ENCODE measurements at places on chromosomes 3 and 15.

- no peak for DNase-seq
These were observed 126.8 kb downstream of the ATP1B3 start for GRCh38 chr3:142003291-142003690.

- no peak for DNase-seq
These were observed 1.0 kb downstream of the C15orf61 start for GRCh38 chr15:67521783-67522568.

GRCh38 chr3:126436826-126437717, 38.6 kb downstream of the ZXDC start:
- DNase-seq, result no peak

GRCh38 chr15:92900731-92901071, 577 bp downstream of the CHD2 start:
- DNase-seq, result no peak

DNA sequence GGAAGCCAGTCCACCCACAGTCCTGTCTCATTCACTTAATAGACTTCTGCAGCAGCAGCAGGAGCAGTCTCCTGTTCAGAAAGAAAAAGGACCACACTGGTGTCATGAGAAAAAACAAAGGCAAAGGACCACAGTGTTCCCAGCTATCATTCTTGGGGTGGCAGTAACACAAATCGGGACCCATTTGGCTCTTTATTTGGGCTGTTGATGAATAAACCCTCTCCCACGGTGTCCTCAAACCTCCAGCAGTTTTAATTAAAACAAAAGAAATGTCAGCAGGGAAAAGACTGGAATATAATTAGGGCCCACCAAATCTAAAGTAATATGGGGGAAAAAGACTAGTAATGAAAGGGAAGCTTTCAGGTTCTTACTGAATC, 210.5 kb upstream of the SLC2A2 start:
- DNase-seq, result no peak

- no peak for DNase-seq
These were observed 4.7 kb upstream of the GRAMD2A start for GRCh38 chr15:72202302-72202701.

GRCh38 chr15:52151353-52151752, 38.8 kb upstream of the BCL2L10 start:
- no peak for DNase-seq

DNA sequence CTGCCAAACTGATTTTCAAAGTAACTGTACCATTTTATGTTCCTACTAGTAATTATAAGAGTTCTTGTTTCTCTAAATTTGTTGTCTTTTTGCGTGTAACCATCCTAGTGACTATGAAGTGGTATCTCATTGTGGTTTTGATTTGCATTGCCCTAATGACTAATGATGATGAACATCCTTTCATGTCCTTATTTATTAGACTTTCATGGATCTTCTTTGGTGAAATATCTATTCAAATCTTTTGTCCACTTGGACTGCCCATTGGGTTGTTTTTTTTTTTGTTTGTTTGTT, 3.6 kb downstream of the OXSR1 start:
- no peak for DNase-seq

- no peak for DNase-seq
These were observed 77.6 kb downstream of the C3orf80 start for GRCh38 chr3:160302806-160303205.

DNA sequence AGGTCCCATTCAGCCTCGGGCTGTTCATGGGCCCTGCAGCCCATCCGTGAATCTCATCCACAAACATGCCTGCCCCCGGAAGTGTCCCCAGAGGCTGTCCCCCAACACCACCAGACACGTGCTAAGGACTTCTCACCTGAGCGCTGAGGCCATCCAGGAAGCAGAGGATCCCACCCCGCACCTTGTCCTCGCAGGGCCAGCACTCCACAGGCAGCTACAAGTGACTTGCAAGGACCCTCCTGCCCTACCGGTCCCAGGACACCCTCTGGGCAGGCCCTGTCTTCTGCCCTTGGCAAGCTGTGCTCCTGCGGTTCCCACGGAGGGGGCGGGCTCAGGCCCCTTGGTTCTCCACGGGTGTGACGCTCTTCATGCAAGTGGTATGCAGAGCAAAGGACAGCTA, 146.0 kb downstream of the NUP210 start:
- no peak for DNase-seq

DNA sequence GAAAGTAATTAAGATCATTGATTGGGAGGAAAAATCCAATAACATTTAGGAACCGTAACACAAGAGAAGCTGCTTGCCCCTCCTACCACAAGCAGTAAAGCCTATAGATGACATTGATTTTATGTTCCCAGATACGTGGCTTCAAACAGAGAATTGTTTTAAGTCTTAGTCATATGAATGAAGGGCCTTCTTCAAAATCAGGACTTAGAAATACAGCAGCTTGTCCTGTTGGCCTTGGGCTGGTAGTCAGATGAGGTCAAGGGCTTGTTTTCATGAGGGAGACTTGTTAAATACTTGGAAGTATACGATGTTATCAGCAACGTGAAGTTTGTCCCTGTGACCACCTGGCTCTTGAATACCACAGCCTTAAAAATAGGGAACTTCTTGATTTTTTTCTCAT, 114.4 kb downstream of the VGLL4 start:
- DNase-seq, result no peak

DNA sequence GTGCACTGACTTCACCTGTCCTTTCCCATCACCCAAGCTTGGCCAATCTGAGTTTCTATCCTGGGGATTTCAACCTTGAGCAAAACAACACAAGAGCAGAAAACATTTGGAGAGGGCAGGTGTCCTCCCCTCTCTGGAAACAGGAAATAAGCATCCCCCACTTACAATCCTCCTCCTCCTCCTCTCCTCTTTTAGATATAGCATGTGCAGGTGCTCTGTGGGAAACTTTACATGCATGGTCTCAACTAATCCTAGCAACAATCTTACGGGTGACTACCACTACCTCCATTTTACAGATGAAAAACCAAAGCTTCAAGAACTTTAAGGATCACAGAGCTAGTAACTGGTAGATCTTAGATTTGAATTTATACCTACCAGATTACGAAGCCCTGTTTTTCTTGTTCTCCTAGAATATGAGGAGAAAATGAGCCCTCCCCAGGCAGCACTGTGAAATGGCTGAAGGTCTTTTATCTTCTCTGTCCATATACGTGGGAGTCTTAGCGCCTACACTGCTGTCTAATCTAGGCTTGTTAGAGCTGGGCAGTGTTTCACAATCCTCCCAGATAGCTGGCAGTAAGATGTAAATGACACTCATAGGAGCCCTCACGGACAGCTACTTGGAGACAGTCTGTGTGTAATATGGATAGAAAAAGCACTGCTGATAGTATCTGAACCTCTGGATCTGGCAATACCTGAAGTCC, 301.2 kb upstream of the PROK2 start:
- no peak for DNase-seq

- DNase-seq, result peak; percentile 32
These were observed 539.0 kb downstream of the FGF12 start for GRCh38 chr3:192188218-192188835.

- no peak for DNase-seq
These were observed 427.5 kb upstream of the TBL1XR1 start for GRCh38 chr3:177624528-177625495.

- no peak for DNase-seq
These were observed 216.2 kb downstream of the STT3B start for GRCh38 chr3:31748933-31749295.

GRCh38 chr15:39273717-39274411, 307.0 kb upstream of the THBS1 start:
- DNase-seq, result no peak

DNA sequence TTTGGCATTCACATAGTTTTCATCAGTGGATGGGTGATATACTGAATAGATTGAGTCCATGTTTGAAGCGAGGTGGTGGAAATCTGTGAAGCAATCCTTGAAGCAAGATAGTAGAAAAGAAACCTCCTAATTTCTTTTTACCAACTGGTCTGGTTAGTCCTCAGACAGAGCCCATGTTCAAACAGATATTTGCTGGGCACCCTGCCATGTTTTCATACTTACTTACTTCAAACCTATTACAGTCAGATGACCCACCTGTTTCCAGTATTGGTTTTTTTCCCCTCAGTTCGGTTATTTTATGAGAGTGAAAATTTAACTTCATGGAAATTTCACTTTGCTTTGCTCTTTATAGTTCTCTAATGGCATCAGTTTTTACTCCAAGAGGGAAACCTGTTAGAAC, 23.7 kb downstream of the EXOSC7 start:
- no peak for DNase-seq

DNA sequence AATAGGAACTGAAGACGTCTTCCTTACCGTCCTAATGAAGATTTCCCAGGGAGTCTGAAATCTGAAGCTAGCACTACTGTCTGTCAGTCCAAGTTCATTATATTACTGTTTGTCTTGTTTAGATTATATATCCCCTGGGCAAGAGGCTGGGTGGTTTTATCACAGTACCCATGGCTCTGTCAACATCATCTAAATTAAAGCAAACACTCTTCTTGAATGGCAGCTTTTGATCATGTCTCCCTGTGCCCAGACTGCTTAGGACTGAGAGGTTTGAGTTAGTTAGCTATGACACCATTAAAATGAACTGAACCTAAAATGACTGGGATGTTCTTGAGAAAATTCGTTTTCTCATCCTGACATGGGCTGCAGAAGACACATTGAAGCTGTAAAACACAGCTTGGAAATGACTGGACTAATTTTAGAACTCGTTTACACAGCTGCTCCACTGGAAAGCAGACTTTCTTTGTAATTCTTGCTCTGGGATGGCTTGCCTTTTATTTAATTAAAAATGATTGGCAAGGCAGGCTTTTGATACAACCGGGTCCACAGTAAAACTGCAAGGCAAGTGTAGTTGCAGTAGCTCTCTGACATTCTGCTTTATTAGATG, 243.5 kb downstream of the MFSD1 start:
- DNase-seq, result no peak

DNA sequence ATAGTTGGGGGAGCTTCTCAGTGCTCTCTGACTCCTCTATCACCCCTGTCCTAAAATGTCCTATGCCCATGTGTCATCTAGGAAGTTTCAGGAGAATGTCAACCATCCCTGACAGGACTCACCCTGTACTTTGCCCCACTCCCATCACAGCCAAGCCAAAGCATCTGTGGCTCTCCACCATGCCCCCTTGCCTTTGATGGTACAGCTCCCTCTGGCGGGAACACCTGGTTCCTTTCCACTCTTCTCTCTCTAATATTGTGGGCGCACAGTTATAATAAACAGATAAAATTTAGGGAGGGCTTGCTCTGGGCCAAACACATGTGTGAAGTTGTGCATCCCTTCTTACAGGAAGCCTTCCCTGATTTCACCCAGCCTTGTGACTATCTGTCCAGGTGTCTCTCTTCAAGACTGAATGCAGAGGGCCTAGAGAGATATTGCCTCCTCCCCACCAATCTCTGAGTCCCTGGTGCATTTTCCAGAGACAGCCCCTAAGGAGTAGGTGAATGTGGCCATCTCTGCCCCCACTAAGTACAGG, 62.8 kb downstream of the ISG20 start:
- no peak for DNase-seq

DNA sequence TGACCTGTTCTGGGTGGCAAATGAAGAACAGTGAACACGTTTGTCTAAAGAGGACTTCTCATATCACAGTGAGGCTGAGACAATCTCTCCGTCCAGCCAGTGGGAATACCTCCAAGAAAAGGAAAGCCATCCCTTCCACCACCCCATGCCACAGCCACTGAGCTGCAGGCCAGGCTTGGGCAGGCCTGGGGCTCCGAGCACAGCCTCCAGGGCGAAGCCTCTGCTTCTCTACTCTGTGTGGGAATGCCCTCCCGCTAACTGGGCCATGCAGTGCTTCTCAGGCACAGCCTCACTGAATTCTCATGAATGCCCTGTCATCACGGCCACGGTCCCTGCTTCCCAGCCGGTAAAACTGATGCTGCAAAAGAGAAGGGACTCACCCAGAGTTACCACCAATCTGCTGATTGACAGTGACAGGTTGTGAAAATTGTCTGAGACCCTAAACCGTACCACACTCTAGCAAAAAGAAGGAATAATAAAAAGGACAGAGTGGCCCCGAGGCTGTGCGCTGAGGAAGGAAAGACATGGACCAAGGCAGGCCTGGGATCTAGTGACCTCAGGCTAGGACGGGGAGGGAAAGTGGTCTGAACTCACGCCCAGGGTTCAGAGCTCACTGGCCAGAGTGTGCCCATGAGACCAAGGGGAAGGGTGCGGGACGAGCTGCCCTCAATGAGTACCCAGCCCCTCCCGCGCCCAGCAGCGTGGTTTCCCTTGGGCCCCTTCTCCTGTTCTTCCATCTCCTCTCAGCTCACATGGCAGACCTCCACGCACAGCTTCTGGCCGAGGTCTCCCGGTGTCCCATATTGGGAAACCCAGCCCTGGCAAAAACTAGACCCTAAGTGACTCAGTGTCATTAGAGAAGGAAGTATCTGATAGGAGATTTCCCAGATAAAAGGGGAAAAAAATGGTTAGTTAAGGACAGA, 52.8 kb downstream of the DHX30 start:
- no peak for DNase-seq

GRCh38 chr3:100518983-100519382, 26.6 kb downstream of the TMEM45A start:
- DNase-seq, result no peak

All from urothelium cell line (cell line).